ENCODE measurements at places on chromosomes 11 and 22.

- DNase-seq: no peak
Observed at GRCh38 chr11:45301537-45302246, 15.6 kb upstream of the SYT13 start.

DNA sequence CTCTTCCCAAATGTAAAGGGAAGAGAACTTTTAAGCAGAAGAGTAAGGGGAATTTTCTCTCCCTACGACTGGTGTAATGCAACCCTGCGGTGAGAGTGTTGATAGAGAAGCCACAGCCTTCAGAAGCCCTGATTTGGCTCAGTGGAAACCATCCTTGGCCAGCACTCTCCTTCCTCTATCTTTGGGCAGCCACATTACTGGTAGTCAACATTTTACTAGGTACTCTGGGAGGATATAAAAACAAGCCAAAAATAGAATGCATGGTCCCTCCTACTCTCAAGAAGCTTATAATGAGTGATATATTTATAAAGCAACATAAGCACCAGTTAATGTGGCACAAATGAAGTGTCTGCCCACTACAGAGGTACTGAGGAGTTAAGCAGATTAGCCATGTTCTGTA is 201.8 kb upstream of the NCAM1 start:
- no peak for DNase-seq

GRCh38 chr11:114448749-114449482 is 9.6 kb downstream of the REXO2 start:
- DNase-seq: peak; percentile 46

GRCh38 chr11:14308114-14308896 is 50.7 kb downstream of the RRAS2 start:
- DNase-seq: peak; percentile 62

GRCh38 chr11:105027678-105028077 is 4.7 kb upstream of the CASP5 start:
- no peak for DNase-seq

- no peak for DNase-seq
Observed at GRCh38 chr22:33088418-33088817, 30.2 kb upstream of the SYN3 start.

GRCh38 chr11:13889552-13890249 is 72.8 kb upstream of the SPON1 start:
- peak; percentile 12 for DNase-seq

DNA sequence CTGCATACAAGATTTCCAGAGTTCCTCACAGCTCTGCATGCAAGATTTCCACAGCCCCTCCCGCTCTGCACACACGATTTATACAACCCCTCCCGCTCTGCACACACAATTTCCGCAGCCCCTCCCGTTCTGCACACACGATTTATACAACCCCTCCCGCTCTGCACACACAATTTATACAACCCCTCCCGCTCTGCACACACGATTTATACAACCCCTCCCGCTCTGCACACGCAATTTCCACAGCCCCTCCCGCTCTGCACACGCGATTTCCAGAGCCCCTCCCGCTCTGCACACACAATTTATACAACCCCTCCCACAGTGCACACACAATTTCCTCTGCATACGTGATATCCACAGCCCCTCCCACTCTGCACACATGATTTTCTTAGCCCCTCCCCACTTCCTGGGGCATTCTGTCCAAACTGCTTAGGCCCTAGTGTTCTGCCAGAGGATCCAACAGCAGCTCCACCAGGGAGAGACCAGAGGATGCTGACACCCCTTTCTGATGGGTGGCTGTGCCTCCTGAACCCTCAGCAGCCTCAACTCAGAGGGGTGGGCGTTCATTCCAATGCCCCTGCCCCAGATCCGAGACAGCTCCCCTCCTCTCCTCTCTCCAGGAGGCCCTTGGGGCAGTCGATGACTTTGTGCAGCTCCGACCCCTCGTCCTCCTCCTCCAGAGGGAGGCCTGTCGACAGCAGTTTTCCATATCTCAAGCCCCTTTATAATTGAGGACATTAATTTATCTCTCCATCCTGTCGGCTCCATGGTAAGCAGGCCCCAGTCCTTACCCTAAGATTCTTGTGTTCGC is 671.7 kb downstream of the BRD1 start:
- DNase-seq: no peak

- peak; percentile 65 for DNase-seq
Observed at GRCh38 chr11:2928605-2929530, at the start of gene PHLDA2. Gene PHLDA2, minus strand, starts transcription at chr11:2929420. Its CDS starts 56 bp downstream, at chr11:2929364.

DNA sequence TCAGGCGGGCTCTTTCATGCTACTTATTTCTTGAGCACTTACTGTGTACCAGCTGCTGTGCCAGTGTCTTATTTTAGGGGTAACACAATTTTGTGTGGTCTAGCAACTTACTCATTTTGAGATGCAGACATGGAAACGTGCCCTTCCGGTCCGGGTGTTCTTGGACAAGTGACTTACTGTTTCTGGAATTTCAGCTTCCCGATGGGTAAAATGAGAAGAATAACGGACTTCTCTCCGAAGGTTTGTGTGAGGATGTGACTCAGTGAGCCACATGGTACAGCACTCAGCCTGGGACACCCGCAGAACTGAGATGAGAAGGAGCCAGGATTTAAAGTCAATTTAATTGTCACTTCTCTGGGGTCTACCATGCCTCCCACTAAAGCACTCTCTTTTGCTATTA is 114.5 kb upstream of the SYT13 start:
- peak; percentile 7 for DNase-seq

DNA sequence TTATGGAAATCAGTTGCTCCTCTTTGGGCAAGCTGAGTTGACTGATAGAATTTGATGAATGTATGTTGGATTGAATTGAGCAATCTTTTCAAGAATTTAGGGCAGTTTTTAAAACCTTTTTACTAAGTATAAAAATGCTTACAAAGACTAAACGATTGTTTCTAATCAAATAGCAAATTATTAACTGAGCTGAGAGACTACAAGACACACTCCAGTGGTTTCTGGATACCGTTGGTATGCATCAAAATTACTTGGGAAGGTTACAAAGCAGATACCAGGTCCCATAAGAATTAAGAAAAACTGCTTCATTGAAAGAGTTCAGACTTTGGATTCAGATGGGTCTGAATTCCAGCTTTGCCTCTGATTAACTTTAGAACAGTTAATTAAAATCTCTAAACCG is 721.4 kb downstream of the FAM181B start:
- no peak for DNase-seq

Data from PC-3 (cell line).